AG04449 (cell line): ENCODE measurements at places on chromosomes 7 and 10.

GRCh38 chr7:27641581-27642230 is 21.0 kb downstream of the HIBADH start:
- DNase-seq = no peak

DNA sequence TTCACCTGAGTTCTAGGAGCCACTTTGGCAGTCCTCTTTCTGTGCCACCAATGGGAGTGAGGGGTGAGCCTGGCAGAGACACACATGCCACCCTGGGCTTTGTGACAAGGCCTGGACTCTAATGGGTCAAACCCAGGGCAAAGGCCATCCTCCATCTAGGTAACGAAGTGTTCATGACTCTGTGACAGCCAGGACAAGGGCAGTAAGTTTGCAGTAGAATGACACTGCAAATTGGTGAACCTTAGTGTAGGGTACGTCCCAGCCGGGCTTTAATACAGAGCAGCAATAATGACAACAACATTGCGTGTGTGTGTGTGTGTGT is 43.3 kb downstream of the PAPSS2 start:
- no peak for DNase-seq

- no peak for DNase-seq
Measured at GRCh38 chr10:97013568-97013967, 172.2 kb downstream of the SLIT1 start.

- no peak for DNase-seq
Measured at GRCh38 chr7:140605337-140605736, 35.3 kb downstream of the DENND2A start.

DNA sequence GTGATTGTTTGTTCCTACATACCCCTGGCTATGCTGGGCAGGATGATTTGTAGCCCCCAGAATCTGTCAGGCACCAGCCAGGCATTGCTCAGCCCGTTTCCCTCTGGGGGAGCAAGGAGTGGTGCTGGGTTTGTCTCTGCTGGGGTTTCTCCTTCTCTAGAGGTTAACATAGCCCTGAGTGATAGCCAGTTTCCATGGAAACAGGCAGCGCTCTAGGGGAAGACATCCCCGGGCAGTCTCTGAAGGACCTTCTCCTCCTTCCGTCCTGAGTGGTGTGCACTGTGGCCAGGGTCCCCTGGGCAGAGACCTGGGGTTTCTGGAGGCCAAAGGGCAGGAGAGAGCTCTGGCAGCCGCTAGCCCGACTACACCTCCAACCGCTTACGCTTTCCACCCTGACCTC is 50.6 kb upstream of the LRRC4 start:
- no peak for DNase-seq

- DNase-seq = no peak
Measured at GRCh38 chr10:86862373-86862772, 95.0 kb downstream of the MMRN2 start.

- no peak for DNase-seq
Measured at GRCh38 chr7:138233189-138233588, 156.9 kb downstream of the AKR1D1 start.

DNA sequence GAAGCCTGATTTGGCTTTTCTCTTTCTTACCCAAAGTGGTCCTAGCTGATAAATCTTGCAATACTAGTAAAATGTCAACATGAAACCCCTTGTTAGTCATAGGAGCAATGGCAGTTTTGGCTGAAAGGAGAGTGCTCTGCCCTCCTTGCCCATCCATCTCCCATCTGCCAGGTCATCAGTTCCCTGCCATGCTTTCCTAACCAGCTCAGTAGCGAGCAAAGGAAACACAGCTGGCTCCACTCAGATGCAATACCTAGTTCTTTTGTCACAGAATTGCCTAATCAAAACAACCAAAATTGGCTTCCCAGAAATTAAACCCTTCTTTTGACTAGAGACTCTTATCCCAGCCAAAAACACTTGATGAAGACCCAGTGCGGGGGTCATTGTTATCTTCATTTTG is 733.0 kb downstream of the CCSER2 start:
- DNase-seq = no peak

DNA sequence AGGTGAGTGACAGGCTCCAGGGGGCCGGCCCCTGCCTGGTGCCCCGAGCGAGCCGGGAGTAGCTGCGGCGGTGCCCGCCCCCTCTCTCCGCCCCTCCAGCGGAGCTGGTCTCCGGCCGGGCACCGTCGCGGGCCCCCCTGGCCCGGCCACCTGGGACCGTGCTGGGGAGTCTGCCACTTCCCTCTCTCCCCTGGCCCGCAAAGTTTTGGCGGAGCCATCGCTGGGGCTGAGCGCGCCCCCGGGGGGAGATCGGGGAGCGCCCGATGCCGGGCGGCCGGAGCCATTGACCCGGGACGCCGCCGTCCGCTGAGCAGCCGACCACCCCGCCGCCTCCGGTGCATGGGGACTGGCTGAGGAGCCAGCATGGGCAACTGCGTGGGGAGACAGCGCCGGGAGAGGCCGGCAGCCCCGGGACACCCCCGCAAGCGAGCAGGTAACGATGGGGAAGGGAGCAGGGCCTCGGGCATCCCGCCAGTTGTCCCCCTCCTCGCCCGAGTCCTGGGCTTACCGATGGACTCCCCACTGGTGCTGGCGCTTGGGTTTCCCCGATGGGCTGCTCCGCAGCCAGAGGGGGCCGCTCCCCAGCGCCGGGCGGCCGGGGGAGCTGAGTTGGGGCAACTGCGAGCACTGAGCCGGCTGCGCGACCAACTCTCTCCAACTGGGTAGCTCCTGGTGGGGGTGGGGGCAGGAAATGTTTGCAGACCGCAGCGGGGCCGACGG is at the start of gene UBTD1:
Gene UBTD1, plus strand, starts transcription at position 84 of the 720 bp plus-strand sequence. Its CDS starts 280 bp downstream, at position 364.
- no peak for DNase-seq

GRCh38 chr7:103857435-103857834 is 132.0 kb downstream of the RELN start:
- DNase-seq = no peak

DNA sequence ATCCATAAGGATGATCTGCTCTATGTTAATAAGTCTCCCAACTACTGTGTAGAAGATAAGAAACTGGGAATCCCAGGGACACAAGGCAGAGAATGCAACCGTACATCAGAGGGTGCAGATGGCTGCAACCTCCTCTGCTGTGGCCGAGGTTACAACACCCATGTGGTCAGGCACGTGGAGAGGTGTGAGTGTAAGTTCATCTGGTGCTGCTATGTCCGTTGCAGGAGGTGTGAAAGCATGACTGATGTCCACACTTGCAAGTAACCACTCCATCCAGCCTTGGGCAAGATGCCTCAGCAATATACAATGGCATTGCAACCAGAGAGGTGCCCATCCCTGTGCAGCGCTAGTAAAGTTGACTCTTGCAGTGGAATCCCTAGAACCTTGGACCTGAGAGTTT is 10.3 kb downstream of the WNT16 start:
- DNase-seq = no peak

- DNase-seq = no peak
Measured at GRCh38 chr10:77711683-77712049, 74.1 kb upstream of the KCNMA1 start.

- no peak for DNase-seq
Measured at GRCh38 chr10:58773341-58773740, 260.7 kb downstream of the BICC1 start.

DNA sequence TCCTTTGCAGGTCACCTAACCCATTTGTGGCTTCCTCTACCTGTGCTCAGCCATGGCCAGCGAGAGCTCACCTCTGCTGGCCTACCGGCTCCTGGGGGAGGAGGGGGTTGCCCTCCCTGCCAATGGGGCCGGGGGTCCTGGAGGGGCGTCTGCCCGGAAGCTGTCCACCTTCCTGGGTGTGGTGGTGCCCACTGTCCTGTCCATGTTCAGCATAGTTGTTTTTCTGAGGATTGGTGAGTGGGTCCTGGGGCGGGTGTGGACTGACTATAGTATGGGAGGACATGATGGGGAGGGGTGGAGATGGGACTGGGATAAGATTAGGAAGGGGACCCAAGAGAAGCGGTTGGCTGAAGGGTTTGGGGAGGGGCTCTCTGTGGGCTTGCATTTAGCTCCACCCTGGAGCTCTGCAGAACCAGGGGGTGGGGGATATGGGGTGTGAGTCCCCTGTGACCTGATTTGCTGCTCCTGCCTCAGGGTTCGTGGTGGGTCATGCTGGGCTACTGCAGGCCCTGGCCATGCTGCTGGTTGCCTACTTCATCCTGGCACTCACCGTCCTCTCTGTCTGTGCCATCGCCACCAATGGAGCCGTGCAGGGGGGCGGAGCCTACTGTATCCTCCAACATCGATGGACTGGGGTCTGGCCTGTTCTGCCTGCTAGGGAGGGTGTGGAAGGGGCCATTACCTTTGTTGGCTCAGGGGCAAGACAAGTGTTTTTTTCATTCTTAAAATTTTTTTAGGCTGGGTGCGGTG is 1.8 kb downstream of the SLC12A9 start:
- no peak for DNase-seq

DNA sequence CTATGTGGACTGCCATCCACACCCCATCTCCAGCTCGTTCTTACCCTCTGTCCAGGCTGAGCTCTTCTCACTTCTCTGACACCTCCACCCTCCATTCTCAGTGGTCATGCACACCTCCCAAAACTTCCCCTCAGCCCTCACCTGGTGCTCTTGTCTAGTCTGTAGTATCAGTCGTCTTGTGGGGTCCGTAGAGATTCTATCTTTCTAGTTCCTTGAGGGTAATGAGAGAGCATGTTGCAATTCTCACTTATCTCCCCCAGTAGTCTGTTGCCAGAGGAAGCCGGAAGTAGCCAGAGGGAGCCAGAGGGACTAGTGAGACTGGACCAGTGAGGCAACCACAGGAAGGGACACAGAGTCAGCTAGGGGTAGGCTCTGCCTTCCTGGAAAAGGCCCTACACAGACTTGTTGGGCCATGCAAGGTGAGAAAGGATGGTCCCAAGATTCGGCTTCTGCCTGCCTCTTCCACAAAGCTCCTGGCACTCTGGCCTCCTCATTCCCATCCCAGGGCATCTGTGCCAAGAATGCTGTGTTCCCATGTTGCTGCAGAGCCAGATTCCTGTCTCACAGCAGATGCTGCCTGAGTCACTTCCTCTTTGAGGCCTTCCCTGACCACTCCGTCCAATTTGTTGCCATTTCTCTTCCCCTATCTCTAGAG is 50.6 kb upstream of the DUSP5 start:
- no peak for DNase-seq

GRCh38 chr10:124289851-124290795 is 128.6 kb downstream of the OAT start:
- no peak for DNase-seq

- DNase-seq = no peak
Measured at GRCh38 chr7:46558482-46559193, 637.6 kb upstream of the IGFBP3 start.

DNA sequence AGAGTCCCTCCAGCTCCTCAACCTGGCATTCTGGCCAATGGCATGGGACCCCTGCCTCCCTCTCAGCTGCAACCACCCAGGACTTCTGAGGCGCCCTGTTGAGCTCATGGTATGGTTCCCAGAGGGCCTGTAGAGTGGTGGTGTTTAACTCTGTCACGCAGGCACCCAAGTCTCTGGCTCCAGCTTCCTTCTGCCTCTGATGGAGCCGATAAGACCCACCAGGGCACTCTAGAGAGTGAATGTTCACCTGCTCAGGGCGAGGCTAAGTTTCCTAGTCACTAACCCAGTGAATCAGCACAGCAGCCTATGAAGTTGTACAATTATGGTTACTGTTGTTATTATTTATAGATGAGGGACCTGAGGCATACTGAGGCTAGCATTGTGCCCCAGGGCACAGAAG is 120.4 kb downstream of the ZMIZ1 start:
- DNase-seq = no peak

DNA sequence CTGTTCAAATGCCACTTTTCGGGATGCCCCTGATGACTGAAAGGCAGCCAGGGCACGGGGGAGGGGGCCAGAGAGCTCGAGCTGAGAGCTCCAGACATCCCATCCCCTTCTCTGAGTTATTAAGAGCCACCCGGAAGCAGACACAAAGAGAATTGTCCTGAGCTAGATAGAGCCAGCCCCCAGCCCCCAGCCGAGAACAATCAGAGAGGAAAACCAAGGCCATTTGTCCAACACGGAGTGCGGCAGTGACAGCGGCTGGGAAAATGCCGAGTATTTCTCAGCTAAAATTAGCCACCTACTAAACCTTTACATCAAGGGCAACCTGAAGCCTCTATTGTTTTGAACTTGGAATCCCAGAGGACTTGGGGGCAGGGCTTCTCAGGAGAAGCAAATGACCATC is 51.0 kb downstream of the UNC5B start:
- no peak for DNase-seq

GRCh38 chr10:124667425-124668345 is 76.5 kb downstream of the FAM53B start:
- DNase-seq = no peak

DNA sequence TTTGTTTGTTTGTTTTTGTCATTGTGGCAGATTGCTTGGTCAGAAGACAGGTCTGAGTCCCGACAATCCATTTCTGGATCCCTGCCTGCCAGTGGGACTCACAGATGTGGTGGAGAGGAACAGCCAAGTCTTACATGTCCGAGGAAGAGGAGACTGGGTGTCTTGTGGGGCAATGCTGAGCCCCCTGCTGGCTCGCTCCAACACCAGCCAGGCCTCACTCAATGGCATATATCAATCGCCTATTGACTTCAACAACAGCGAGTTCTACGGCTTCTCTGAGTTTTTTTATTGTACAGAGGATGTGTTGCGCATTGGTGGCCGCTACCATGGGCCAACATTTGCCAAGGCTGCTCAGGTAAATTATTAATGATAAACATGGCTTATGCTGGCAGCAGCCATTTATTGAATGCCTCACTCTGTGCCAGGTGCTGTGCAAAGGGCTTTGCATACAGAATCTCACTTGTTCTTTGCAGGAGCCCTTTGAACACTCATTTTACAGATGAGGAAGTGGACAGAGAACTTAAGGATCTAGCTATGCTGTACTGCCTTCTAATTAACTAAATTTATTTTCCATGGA is 33.3 kb downstream of the COX15 start:
- no peak for DNase-seq

DNA sequence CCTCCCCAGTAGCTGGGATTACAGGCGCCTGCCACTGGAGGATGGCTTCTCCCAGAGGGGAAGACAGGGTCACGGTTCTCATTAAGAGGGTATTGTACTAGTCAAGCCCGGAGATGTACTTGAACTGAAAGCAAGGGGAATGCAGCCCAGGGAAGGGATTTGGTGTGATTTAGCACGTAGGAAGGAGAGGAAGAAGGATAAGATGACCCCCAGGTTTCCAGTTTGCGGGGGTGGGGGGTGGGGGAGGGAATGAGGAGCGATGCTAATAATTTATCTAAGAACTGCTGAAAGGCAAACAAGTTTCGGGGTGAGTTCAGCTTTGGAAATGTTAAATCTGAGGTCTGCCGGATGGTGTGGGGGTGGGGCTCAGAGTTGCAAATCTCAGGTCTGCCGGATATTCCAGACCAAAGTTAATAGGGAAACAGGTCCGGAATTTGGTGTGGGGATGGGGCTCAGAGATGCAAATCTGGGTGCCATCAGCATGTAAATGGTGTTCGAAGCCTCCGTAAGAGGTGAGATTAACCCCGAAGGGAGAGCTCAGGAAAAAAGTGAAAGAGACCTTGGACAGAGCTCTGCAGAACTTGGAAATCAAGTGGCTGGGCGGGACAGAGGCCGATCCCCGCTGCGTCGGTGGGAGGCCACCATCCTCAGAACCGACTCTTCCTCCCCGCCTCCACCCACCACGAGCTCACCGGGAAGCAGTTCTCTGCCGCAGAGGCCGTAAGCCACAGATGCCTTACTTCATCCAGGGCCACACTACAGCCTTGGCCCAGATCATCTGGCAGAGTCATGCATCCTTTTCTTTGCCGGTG is 1.6 kb upstream of the SEPHS1 start:
- DNase-seq = no peak

GRCh38 chr7:57769958-57770357 is 320.0 kb downstream of the ZNF716 start:
- DNase-seq = no peak

- DNase-seq = no peak
Measured at GRCh38 chr10:131187926-131188325, 123.6 kb downstream of the TCERG1L start.

- no peak for DNase-seq
Measured at GRCh38 chr10:55629793-55630490, 731.1 kb downstream of the ZWINT start.
